Stimulated activated CD4-positive, alpha-beta T cell treated with anti-CD3 and anti-CD28 coated beads, Interleukin-1b, Interleukin-23, amount 100 ng/mL, for 4 hours (primary cell): ENCODE measurements at places on chromosomes 2 and 18.

DNA sequence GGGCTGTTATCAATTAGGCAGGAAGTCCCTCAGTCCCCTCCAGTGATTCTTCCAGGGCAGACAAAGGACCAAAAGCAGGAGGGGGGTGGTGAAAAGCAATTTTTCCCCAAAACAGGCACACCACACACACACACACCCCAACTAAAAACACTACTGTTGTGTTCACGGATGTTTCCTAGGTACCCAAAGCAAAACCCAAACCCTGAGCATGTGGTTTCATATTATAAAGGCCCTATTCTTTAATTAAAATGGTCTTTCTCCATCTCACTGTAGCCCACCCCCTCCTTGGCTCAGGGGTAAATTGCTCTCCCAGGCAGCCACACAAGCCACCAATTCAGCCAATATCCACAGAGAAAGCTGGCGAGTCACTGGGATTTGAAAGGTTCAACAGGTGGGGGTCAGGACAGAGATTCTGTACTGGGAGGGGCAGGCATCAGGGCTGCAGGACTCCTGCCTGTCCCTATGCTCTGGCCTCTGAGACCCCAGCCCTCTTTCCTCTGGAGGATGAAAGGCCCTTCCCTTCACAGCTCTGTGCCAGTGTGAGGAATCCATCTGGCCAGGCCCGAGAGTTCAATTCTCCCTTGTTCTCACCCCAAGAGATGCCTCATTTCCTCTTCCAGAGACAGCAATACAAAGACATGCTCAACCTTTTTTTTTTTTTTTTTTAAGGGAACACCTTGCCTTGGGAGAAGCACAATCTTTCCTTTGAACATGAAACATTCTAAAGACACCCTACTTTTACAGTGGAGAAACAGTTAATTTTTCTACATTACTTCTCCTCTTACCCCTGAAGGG lies 43.6 kb downstream of the SPRED2 start:
- no peak for DNase-seq

GRCh38 chr2:41420219-41420618 lies 627.6 kb upstream of the PKDCC start:
- DNase-seq, result no peak

- no peak for DNase-seq
Measured at GRCh38 chr18:24502667-24503523, 42.5 kb downstream of the HRH4 start.

DNA sequence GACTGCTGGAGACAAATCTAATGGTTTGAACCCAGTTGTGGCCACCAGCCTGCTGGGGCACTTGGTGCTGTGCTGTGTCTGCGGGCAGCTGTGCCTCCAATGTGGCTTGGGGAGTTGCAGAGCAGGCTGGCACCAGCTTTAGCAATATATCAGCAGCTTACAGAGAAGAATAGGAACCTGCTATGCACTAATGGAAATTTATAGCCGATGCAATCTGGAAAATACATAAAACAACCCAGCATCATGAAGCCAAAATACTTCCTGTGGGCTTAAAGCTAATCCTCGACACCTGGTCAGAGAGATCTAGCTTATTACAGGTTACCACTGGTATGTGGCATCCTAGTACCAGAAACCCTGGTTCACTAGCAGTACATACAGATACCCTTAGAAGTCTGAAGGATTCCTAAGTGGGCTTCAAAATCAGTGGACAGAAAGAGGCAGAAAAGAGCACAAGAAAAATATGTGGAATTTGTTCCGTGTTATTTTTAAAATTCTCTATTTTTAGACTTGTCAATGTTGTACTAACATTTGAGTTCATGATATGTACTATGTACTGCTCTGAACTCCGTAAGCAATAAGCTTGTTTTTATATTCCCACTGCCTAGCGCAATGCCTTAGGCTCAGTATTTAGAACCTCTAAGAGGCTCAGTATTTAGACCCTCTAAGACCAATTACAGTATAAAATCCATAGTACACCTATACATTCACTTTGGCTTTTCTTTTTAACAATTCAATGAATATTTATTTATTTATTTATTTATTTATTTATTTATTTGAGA lies 194.7 kb downstream of the UXS1 start:
- DNase-seq, result no peak

DNA sequence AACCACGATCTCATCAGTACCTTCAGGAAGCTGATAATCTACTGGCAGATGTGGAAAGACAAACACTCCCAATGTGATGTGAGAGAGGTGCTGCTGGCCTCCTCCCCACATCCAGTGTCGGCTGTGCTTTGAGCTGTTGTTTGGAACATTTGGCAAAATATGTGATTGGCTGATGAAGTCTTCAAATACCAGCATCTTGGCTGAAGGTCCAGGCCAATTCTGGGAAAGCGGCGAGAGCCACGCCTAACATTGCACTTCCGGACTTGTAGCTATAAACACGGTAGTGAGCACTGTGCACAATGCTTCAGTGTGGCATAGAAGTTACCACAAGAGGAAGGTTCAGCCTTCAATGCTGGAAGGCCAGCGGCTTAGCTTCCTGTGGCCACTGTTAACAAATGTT lies 198.8 kb downstream of the DCDC2C start:
- DNase-seq, result no peak

- DNase-seq, result no peak
Measured at GRCh38 chr18:76451396-76452331, 43.4 kb downstream of the ZNF516 start.
